ENCODE measurements at places on chromosomes 13 and 19.

GRCh38 chr13:95471960-95472359 is 80.6 kb upstream of the CLDN10 start:
- no peak for DNase-seq

DNA sequence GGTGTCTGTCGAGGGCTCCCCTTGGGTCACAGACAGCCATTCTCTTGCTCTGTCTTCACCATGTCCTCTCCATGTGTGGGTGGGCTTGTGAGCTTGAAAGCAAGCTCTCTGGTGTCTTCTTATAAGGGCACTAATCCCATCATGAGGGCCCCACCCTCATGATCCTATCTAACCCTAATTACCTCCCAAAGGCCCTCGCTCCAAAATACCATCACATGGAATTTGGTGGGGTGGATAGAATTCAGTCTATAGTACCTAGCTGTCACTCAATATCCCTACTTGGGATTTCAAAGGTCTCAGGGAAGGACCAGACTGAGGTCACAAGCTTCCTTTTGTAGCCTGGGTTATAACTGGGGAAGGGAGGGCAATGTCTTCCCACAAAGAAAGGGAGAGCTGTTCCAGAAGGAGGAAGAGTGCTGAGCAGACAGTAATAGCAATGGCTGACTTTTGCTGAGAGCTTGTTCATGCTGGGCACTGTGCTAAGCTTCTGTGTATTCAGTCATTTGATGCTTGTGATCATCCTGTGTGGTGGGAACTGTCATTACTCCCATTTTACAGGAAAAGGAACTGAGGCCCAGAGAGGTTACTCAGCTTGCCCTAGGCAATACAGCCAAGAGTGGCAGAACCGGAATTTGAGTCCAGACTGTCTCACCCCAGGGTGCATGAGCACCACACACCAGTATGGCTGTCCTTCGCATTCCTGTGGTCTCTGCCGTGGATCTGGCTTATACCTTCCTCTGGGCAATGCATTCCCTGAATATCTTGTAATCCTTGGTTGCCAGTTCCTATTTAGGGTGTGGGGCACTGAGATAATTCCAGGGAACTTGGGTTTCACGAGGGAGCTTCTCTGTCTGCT is 8.2 kb downstream of the FXYD5 start:
- no peak for DNase-seq

- no peak for DNase-seq
These were observed 4.4 kb upstream of the CNMD start for GRCh38 chr13:52743988-52744387.

DNA sequence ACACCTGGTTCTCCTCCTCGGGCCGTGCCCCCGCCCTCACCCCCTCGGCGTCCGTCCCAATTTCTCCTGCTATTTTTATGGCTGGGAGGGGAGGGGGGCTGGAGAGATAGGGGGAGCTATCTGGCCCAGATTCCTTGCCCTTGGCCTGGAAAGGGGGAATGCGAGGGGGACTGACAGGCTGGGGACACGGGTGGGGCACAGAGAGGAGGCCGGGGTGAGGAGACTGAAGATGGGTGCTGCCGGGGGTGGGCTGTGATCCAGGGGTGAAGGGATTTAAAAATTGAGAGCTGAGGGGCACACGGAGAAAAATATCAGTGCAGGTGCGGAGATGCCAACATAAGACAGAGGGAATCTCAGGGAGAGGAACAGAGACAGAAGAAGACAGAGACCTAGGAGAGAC is 2.3 kb downstream of the PRKCG start:
- DNase-seq: no peak

DNA sequence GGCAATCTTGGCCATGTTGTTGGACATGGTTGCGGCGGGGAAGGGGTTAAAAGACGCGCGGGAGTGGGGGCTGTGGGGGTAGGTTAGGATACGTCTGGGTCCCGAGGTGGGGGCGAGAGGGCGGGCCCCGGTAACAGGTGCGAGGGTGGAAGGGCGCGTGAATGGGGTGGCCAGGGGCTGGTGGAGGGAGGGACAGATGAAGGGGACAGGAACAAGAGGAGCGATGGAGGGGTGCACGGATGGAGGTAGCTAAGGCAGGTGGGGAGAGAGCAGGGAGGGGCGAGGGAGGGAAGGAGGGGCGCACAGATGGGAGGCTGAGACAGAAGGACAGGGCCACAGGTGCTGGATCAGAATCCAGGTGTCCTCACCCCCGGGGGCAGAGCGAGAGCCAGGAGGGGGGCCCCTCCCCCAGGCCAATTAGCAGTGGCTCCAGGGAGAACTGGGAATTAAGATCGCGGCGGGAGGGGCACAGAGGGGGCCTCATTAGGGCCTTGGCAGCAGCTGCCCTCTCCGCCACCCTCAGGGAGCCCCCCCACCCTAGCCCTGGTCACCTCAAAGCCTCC is 1.3 kb downstream of the GNG8 start:
- no peak for DNase-seq

- DNase-seq: no peak
These were observed 13.2 kb downstream of the KLHL26 start for GRCh38 chr19:18650021-18650390.
